Spleen (tissue), 13 donors: ENCODE measurements at places on chromosomes 12 and 14. TPM values are rescaled to one million over a fixed set of nuclear protein-coding genes. Genes with fewer than 3 reads are reported as not detected.

The IAPP gene
- 0.04 TPM for polyA plus RNA-seq

GRCh38 chr14:103361867-103362266 is 23.3 kb upstream of the MARK3 start:
- DNase-seq, result no peak

- DNase-seq, result no peak
These were observed 156.0 kb upstream of the PLEKHG7 start for GRCh38 chr12:92546635-92547348.

- no peak for DNase-seq
These were observed 8.3 kb downstream of the NDRG2 start for GRCh38 chr14:21016413-21017190.

The ERC1 gene
- polyA plus RNA-seq, result 1.2 TPM

DNA sequence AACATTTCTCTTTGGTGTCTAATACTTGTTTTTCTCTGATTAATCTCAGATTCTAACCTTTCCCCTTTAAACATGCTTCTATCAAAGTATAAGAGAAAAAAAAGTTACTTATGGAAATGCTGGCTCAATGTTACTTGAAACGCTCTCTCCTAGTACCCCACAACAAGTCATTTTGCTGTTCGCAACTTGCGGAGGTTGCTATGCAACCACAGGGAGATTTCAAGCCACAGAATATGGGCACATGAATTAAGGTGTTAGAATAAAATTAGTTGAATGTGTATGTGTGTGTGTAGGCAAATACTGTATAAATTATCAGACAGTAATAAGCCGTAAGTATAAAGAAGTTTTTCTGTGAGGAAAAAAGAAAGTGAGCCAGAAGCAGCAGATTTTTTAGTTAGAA is 80.6 kb downstream of the CCDC59 start:
- DNase-seq, result no peak

GRCh38 chr12:114820796-114821195 is 136.8 kb upstream of the TBX3 start:
- no peak for DNase-seq

The CLEC2B gene
- 20.4 TPM for polyA plus RNA-seq
